ENCODE measurements at places on chromosomes 2 and 18.

DNA sequence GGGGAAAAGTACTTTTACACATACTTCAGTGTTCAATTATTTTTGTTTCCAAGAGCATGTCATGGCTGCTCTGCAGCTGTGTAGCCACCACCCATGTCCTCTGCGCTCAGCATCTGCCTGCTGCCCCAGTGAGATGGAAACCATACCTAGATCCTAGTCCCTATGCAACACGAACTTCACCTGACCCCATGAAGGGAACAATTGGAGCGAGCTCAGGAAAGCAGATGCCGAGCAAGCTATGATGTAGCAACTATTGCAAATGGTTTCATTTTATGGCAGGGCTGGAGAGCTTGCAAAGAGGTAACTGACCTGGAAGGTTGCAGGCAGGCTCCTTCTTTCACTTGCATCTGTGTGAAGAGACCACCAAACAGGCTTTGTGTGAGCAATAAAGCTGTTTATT is 1.3 kb upstream of the CCDC141 start:
- DNase-seq = no peak

DNA sequence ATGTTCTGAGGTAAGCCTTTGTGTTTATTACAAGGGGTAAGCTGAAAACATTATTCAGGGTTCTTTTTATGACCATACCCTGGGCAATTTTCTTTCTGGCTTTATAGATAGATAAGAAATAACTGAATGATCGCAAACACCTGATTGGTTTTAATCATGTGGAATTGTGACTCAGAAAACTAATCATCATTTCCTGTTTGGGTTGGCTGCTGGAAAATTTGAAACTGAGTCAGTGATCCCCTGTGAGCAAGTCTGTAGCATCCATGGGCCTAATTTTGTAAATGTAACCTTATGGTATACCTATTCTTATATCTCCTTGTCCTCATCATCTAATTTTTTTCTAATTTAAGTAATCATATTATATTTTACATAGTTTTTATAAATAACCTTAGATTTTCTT is 34.3 kb downstream of the CCDC68 start:
- DNase-seq = no peak

DNA sequence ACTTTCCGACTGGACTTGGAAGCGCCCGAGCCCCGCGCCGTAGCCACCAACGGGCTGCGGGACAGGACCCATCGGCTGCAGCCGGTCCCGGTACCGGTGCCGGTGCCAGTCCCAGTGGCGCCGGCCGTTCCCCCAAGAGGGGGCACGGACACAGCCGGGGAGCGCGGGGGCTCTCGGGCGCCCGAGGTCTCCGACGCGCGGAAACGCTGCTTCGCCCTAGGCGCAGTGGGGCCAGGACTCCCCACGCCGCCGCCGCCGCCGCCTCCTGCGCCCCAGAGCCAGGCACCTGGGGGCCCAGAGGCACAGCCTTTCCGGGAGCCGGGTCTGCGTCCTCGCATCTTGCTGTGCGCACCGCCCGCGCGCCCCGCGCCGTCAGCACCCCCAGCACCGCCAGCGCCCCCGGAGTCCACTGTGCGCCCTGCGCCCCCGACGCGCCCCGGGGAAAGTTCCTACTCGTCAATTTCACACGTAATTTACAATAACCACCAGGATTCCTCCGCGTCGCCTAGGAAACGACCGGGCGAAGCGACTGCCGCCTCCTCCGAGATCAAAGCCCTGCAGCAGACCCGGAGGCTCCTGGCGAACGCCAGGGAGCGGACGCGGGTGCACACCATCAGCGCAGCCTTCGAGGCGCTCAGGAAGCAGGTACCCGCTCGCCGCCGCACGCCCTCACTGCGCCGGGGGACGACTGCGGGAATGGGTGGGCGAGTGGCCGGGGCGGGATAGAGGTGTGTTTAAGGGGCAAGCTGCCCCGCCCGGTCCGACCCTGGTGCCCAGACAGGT is 713 bp downstream of the ATOH8 start:
- DNase-seq = peak; percentile 37

DNA sequence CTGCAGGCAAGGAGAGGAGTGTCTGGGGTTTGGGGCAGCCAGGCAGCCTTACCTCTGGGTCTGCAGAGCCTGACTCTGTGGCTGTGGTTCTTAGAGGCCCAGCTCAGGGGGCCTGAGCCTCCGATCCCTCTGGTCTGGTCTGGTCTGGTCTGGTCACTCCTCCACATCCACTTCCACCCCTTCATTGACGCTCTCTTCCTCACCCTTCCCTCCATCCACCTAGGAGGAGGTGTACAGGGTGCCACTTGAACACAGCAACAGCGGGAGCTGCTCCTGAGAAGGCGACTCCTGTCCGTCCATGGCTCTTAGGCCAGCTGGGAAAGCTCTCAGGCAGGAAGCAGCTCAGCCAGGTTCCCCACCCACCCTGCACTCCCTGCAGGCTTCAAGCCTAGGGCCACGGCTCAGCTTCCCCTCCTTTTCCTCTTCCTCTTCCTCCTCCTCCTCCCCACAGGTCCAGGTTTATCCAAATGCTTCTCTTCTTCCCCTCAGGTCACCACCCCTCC is 16.9 kb downstream of the GPR55 start:
- DNase-seq = no peak

DNA sequence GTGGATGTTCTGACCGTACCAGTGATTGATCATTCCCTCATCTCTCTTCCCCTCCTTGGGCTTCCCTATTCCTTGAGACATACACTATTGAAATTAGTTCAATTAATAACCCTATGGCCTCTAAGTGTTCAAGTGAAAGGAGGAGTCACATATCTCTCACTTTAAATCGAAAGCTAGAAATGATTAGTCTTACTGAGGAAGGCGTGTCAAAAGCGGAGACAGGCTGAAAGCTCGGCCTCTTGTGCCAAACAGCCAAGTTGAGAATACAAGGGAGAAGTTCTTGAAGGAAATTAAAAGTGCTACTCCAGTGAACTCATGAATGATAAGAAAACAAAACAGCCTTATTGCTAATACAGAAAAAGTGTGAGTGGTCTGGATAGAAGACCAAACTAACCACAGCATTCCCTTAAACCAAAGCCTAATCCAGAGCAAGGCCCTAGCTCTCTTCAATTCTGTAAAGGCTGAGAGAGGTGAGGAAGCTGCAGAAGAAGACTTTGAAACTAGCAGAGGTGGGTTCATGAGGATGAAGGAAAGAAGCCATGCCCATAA is 144.4 kb upstream of the LYPD6 start:
- no peak for DNase-seq

GRCh38 chr2:141271346-141271745 is 859.5 kb downstream of the LRP1B start:
- DNase-seq = no peak

DNA sequence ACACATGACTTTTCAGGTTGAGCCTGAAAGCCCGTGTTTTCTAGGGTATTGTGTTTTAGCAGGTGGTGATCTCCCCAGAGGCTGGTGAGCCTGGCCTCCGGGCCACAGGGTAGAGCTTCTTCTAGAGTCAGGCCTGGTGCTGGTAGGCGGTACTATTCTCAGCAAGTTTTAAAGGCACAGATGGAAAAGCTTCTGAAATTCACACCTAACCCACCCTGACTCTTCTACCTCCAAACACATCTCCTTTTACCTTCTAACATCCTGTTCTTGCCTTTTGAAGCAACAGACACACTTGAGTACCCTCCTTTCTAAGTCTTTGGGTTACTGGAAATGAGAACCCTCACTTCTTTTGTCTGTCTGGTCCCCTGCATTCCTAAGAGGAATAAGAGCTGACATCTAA is 191.1 kb downstream of the SETBP1 start:
- no peak for DNase-seq

- no peak for DNase-seq
These were observed 70.7 kb downstream of the NEDD4L start for GRCh38 chr18:58114766-58115165.

Measured in suppressor macrophage (primary cell).